ENCODE measurements at places on chromosomes 3 and 15.

DNA sequence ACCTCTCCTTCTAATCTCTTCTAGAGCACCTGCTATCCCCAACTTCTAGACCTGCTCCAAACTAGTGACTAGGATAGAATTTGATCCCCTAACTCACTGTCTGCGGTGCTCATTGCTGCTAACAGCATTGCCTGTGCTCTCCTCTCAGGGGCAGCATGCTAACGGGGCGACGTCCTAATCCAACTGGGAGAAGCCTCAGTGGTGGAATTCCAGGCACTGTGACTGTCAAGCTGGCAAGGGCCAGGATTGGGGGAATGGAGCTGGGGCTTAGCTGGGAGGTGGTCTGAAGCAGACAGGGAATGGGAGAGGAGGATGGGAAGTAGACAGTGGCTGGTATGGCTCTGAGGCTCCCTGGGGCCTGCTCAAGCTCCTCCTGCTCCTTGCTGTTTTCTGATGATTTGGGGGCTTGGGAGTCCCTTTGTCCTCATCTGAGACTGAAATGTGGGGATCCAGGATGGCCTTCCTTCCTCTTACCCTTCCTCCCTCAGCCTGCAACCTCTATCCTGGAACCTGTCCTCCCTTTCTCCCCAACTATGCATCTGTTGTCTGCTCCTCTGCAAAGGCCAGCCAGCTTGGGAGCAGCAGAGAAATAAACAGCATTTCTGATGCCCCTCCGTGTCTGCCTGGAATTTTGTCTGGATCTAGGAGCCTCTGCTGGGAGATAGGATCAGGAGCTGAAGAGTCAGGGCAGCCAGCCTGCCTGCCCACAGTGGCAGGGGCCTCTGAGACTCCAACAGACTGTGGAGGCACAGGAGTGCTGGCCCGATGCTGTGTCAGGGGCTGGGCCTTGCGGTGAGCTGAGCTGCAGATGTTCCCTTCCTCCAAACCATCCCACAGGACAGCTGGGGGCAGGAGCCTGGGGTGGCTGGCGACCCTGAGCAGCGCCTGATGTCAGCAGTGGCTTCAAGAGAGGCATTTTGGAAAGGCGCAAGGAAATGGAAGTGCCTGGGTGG, 3.0 kb downstream of the ISLR start:
- DNase-seq = no peak

GRCh38 chr3:45414823-45415222, 26.4 kb downstream of the LARS2 start:
- DNase-seq = no peak

GRCh38 chr15:66067687-66068086, 185.9 kb downstream of the MEGF11 start:
- no peak for DNase-seq

- DNase-seq = no peak
These were observed 293.3 kb downstream of the MEX3B start for GRCh38 chr15:81752546-81752942.

DNA sequence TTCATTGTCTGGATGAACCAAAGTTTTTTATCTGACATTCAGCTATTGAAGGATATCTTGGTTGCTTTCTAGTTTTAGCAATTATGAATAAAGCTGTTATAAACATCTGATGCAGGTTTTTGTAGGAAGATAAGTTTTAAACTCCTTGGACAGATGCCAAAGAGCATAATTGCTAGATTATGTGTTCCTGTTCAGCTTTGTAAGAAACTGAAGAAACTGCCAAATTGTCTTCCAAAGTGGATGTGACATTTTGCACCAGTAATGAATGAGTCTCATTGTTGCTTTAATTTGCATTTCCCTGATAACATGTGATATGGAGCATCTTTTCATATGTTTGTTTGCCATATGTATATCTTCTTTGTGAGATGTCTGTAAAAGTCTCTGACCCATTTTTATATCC, 239.9 kb upstream of the TTC14 start:
- DNase-seq = no peak

DNA sequence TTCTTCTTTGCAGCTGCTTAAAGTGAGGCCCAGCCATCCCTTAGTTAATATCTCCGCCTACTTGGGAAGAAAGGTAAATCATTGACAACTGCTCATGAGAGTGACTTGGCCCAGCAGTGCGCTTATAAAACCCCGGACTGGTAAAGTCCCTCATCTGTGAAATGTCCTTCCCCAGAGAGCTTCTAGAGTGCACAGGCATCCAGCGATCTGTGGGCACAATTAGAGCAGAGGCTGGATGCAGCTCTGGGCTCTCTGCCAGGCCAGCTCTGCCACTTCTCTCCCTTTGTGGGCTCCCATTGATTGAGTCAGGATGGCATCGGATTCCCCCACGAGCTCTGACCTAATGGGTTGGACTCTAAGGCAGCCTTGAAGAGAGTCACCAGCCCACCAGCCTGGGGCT, 219.0 kb upstream of the LINGO1 start:
- DNase-seq = no peak

GRCh38 chr3:159882790-159883779, 105.5 kb upstream of the IL12A start:
- DNase-seq = no peak

DNA sequence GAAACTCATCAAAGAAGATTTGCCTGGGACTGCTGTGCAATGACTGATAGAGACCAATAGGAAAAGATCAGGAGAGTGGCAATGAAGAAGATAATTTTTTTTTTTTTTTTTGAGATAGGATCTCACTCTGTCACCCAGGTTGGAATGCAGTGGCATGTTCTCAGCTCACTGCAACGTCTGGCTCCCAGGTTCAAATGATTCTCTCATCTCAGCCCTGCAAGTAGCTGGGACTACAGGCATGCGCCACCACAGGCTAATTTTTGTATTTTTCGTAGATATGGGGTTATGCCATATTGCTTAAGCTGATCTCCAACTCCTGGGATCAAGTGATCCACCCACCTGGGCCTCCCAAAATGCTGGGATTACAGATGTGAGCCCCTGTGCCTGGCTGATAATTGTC, 116.9 kb upstream of the CCNL1 start:
- DNase-seq = no peak

DNA sequence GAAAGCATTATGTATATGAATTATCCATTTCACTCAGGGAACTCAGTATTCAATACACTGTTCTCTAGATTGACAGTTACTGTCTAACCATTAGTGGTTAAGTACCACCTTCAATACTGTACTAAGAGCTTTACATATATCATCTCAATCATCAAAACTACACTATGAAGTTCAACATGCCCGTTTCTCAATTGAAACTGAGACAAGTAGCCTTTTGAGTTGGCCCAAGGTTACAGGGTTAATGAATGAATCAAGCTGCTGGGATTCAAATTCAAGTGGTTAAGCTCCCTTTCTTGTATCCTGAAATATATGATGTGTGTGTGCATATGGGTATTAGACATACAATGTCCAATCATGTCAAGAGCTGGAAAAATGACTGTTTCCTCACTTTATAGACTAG, 5.8 kb downstream of the TASOR start:
- no peak for DNase-seq

DNA sequence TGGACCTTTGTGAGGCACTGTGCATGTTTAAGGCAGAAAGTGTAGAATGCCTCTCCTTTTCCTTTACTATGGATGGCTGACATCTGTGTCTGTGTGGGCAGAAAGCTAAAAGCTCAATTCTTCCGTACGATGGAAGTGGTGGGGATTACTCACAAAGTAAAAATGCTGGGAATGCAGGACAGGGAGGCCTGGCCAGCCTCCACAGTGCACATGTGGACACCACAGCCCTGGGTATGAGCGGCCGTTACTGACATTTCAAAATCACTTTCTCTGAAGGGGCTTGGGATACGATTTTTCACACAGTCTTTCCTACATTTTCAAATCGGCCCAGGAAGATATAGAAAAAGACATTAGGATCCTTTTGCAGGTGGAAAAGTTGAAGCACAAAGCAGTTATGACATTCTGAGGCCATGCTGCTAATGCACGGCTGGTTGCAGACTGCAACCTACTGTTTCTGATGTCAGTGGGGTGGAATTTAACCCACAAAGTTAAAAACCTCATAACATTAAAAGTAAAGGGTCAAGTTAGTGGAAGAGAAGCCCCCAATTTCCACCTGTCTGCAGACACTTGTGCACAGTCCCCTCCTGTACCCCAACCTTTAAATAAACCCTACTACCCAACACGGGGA, 27.9 kb downstream of the EHD4 start:
- DNase-seq = no peak

- no peak for DNase-seq
These were observed 37.5 kb downstream of the SNAPC5 start for GRCh38 chr15:66459818-66460615.

GRCh38 chr15:69579950-69580618, 127.5 kb downstream of the RPLP1 start:
- no peak for DNase-seq

All from activated CD8-positive, alpha-beta memory T cell treated with anti-CD3 and anti-CD28 coated beads for 1 hour (primary cell).